Thoracic aorta (tissue), 2 donors: ENCODE measurements at places on chromosomes 6 and 20.
A peak's percentile ranks its signal among the peaks of the same experiment; 100 is the strongest.

DNA sequence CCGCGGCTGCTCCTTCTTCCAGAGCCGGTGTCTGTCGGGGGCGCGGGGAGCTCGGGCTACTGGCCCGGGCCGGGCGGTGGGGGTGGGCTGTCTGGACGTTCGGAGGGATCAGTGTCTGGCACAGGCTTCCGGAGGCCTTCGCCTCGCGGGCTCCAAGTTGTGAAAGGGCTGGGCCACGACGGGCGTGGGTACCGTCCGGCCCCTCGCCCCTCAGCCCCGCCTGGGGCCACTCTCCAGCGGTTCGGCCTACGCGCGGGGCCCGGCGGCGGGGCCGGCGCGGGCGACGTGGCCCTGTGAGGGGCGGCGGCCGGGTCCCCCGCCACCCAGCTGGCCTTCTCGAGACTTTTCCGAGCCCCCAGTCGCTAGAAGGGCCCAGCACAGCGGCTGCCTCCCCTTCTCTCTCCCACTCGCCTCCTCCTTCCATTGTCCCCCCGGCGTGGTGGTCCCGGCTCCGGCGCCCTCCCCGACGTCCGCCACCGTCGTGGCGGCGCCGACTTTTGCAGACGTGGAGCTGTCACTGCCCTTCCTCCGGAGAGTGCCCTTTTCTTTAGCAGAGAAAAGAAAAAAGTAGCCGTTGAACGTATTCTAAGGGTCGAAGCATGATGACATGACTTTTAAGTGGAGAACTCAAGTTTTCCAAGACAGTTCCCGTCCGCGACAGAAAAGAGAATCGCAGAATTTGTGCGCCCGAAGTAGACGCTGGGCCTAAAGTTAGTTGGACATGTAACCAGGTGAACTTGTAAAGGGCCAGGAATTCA lies 571 bp downstream of the ITCH start:
- no peak for DNase-seq

GRCh38 chr6:3748208-3749066 lies 3.1 kb downstream of the PXDC1 start:
- DNase-seq: peak; percentile 69

DNA sequence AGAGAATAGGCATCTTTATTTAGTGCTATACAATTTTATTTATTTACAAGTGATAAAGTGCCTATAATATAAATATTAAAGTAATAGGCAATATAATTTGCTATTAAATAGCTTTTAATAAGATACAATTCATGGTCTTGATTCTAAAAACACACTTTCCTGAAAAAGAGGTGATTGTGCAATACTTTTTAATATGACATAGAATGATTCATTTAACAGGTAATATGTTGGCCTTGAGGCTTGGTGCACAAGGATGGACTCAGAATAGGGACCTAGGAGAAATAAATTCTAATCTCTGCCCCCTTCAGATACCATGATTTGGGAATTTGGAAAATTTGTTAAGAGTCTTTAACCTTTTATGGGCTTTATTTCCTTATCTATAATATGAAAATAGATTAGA lies 149.9 kb upstream of the FUT9 start:
- no peak for DNase-seq

- DNase-seq: no peak
These were observed 122.2 kb upstream of the MARCKS start for GRCh38 chr6:113734982-113735381.

DNA sequence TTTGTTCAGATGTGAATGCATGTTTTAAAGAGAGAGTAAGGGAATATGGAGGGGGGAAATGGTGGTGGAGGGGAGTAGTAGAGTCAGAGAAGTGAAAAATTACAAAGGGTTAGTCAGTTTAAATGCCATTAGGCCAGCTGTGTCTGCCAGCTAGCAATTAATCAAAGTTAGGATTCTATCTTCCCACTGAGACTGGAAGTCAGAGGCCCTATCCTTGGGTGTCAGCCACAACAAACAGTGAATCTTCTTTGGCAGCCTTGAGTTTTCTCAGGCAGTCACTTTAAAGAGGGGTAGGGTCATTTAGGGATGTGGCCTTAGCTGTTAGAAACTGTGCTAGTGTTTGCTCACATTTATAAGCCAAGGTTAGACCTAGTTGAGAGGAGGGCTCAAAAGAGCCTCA lies 120.5 kb upstream of the BTBD3 start:
- no peak for DNase-seq

DNA sequence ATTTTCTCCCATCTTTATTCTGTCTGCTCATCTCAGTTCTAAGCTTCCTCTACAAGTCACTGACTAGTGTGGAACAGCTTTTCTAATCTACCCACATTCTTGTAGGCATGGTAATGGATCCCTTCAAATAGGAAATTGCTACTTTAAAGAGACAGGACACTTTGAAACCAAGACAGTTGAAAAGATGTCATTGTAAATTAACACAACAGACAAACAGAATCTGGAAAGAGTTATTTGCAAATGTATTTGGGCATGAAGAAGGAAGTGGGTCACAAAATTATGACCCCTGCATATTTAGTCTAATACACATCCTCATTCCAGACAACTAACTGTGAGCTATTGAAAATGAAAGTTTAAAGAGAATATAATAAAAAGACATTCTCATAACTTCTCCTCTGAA lies 298.2 kb upstream of the MARCKS start:
- DNase-seq: no peak

- no peak for DNase-seq
These were observed 58.4 kb upstream of the ARMH2 start for GRCh38 chr6:24856901-24857670.

- no peak for DNase-seq
These were observed 652.8 kb upstream of the CITED2 start for GRCh38 chr6:140027219-140027618.

DNA sequence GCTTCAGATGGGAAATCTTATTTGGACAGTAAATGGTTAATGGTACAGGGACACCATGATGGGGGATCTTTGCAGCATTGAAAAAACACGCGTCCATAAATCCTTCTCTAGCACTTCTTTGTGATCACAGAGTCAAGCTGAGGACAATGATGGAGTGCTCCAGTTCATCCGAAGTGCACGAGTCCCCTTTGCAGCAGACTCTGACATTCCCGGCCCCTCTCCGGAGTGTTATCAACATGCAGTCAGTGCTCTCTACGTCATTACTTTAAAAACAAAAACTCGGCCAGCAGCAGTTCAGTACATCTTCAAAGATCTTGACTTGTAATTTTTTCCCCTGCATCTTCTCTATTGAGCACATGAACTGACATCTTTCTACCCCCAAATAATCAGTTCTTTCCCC lies 185.5 kb upstream of the AKAP12 start:
- DNase-seq: no peak

DNA sequence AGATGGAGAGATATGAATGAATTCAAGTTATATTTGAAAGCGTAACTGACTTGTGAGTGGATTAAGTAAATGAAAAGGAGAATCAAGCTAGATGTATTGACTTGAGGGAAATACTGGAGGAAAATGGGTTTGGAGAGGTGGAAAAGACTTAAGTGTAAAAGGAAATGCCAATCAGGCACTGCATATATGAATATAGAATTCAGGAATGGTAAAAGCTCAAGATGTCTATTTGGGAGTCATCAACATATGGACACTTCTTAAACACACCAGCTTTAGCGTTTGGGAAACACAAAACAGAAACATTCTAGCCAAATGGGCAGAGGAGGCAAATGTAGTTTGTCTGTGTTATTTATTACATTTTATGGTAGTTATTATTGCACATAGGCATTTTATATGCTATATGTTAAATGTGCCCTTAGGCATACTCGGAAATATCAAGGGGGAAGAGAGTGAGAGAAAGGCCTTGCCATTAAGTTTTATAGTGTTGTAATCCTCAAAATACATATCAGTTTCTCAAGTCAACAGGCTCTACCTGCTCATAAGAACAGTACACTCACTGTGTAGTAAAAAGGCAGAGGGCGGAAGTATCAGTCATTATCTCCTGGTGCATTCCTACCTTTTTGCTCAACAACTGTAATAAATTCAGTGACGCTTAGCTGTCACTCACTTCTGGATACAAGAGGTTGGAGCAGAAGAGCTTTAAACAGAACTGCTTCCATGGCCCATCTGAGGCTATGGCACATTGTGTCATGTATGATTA lies 33.7 kb upstream of the ME1 start:
- no peak for DNase-seq

GRCh38 chr6:139364302-139364981 lies 10.0 kb downstream of the CITED2 start:
- no peak for DNase-seq
